LHCN-M2 (cell line): ENCODE measurements at places on chromosomes 5 and 9. TPM values are rescaled to one million over a fixed set of nuclear protein-coding genes. Genes with fewer than 3 reads are reported as not detected.

MARCHF3 gene
- total RNA-seq: 13.7 and 15.9 TPM in 2 replicates

SLC12A7 gene
- 2.5 and 5.5 TPM in 2 replicates for total RNA-seq

TLR4 gene
- 11.0 and 15.2 TPM in 2 replicates for total RNA-seq

DNA sequence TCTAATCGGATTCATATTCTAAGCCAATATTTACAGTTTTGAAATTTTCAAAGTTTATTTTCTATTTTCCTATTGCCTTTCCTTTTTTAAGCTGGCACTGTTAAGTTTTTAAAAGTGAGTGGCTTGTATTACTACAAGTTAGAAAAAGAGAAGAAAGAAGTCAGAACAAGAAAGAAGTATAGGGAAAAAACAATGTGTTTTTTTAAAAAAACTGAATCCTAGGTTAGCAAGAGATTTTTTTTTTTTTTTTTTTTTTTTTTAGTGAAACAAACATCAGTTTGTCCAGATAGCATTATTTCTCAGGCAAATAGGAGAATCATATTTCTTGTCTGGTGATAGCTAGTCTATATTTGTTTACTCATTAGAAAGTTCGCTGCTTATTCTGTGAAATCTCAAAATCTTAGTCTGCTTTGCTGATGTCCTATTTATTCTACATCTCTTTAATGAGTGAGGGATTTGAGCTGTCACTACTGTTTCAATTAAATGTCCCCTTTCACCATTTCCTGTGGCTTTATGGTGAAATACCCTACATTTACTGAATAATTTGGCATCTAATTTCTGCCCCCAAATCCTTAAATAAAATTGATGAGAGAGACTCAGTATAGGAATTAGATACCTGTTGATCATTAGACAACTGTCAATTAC, 19.1 kb upstream of the LMNB1 start:
- no peak for DNase-seq

- DNase-seq: no peak
Observed at GRCh38 chr9:131270171-131271015, 5.9 kb downstream of the FAM78A start.

DNA sequence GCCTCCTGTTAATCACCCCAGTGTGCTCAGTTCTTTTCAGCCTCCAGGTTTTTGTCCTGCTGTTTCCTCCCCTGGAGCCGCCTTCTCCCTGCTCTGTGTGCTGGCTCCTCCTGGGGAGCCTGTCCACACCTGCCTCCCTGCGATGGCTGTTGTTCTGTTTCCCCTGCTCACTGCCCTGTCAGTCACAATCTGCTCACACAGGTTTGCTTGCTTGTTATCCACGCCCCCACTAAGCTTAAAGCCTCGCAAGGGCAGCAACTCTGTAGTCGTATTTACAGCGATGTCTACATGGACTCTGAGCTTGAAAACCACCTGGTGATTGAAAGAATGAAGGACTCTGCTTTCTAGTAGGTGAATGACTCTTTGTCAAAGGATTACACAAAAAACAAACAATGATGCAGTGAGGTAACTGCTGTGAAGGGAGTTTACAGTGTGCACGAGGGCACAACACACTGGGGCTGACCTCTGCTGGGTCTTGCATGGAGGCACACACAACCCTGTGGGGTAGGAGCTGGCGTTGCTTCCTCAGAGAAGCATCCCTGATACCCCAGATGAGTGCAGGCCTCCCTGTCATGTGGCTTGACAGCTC, 39.6 kb upstream of the TEX48 start:
- no peak for DNase-seq

DNA sequence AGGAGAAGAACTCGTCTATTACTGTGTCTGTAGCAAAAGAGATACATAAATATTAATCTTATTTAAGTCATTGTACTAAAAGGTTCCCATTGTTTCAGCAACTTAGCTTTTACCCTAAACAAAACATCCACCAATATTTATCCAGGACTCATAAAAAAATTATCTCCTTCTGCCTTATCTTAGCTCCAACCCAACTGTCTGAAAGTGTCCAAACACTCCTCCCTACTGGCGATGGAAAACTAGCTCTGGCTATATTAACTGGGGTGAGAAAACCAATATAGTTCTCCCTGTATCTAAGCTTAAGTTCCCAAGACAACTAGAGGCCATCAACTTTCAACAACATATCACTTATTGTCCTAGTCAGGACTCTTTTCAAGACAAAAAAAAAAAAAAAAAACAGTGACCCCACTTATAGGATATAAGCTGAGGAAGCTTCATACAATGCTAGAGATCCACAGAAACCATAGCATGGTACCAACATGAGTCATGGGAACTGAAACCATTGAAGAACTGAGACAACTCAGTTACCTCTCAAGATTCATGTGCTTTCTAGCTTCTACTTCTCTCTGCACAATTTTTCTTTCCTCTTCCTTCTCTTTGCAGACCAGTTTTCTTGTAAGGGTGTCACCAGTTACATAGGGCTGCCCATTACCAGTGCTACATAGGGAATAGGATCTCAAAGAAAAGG, 150.7 kb upstream of the RASA1 start:
- no peak for DNase-seq

DNA sequence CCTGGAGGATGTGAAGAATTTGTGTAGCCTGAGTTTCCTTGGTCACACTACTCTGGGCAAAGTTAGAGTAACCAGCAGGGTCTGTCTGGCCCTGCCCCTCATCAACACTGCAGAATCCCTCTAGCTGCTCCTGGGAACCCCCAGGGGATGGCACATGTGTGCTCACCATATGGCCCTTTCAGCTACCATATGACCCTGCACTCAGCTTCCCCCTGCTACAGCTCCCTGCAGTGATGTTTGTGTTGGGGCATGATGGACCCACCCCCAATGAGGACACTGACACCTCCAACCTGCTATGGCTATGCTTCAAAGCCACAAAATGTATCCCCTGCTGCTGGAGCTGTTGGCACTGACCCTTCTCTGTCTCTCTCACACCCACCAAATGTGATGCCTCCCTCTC, 152.7 kb downstream of the SNX18 start:
- no peak for DNase-seq

DNA sequence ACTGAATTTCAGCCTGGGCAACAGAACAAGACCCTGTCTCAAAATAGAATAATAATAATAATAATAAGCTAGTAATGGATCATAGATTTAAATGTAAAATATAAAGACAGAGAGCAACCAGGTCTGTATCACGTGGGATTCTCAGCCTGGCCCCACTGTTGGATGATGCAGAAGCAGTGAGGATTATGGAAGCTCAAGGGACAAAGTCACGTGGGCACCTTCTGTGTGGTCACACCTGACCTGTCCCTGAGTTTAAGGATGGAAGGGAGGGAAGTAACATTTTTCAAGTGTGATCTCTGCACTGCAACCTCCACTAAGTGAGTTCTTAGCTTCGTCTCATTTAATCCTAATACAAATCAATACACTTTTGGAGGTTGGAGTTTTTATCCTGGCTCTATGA, 212.5 kb upstream of the IER5L start:
- no peak for DNase-seq
